ENCODE measurements at places on chromosomes 4 and X.
A peak's percentile ranks its signal among the peaks of the same experiment; 100 is the strongest.

GRCh38 chr4:91681544-91681943 is 622.2 kb upstream of the GRID2 start:
- no peak for DNase-seq

DNA sequence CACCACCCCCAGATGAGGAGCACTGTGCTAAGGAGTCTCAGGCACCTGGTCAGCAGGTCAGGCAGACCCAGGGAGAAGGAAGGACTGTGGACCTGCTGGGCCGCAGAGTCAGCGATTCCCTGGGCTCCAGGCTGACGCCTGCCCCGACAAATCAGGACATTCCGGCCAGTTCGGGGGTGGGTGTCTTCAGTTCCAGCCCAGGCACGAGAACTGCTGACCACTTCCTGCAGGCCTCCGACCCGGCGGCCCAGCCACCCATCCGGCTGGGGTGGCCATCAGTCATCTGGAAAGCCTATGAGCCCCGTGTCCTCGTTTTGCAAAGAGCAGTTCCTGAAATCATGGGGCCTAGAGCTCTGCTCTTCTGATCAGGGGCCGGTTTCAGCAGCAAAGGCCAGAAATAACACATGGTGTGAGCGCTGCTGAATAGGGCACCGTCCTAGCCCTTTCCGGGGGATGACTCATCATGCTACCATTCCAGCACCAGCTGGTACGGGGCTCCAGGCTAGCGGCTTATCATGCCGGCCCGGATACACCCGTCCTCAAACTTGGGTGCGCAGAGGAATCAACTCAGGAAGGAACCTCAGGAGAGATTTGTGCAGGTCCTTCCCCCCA is 7.8 kb upstream of the SH3TC1 start:
- DNase-seq: no peak

- no peak for DNase-seq
These were observed 1039.9 kb downstream of the GLUD2 start for GRCh38 chrX:122087341-122087740.

GRCh38 chrX:140822184-140822583 is 112.6 kb downstream of the LINC00632 start:
- no peak for DNase-seq

DNA sequence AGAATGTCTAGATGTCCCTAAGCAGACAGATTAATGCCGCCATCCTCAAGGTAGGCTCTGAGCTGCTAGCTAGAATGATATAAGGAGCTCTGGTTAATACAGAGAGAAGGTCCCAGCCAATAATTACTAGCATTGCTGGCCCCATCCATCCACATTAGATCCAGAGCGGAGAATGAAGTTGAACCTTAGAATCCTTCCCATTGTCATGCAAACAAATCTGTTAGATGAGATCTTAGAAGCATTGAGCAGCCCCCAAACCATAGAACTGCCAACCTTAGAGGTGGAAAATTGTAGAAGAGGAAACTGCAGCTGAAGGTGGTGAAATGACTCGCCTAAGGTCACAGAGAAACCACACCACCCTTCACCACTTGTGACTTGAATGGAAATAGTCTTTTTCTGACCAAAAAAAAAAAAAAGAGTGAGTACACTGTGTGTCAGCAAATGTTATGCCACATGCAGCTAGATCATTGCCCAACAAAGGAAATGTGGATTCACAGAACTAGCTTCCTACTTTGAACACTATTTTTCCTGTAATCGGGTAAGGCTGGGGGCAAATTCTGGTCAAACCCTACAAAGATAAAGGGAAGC is 162.1 kb downstream of the SMIM20 start:
- DNase-seq: no peak

GRCh38 chr4:176102414-176103063 is 36.9 kb downstream of the WDR17 start:
- DNase-seq: no peak

DNA sequence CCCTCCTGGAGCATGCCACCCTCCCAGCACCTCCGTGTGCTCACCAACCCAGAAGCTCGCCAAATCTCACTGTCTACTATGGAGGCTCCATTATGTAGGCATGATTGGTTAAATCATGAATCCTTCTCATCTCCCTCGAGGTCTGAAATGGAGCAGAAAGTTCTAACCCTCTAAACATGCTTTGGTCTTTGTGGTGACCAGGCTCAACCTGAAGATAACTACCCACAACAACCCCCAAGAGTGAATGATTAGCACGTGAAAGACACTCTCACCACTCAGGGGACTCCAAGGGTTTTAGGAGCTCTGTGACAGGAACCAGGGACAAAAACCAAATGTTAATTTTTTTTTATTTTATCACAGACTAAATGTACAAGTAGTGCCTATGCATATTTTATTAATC is 47.2 kb downstream of the APBB2 start:
- no peak for DNase-seq

DNA sequence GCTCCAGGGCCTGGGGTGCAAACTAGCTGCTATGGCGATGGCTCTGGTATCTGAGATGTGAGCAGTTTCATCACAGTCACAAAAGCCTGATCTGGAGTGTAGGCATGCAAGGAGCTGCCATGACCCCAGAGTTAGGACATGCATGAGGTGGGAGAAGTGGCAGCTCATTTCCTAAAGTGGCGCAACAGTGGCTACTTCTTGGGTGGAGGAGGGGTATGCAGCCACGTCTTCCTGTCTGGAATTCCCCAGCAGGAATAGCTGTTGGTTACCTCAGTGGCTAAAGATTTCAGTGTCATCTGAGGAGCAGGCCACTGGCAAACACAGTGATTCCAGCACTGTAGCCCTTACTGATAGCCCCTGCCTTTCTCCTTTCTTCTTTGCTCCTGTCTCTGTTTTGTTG is 1382.5 kb downstream of the C4orf33 start:
- no peak for DNase-seq

GRCh38 chrX:135543924-135544323 is 23.5 kb downstream of the INTS6L start:
- no peak for DNase-seq

- no peak for DNase-seq
These were observed 652.1 kb downstream of the ANKRD50 start for GRCh38 chr4:124060261-124060918.

GRCh38 chr4:113844369-113844768 is 82.8 kb upstream of the CAMK2D start:
- no peak for DNase-seq

DNA sequence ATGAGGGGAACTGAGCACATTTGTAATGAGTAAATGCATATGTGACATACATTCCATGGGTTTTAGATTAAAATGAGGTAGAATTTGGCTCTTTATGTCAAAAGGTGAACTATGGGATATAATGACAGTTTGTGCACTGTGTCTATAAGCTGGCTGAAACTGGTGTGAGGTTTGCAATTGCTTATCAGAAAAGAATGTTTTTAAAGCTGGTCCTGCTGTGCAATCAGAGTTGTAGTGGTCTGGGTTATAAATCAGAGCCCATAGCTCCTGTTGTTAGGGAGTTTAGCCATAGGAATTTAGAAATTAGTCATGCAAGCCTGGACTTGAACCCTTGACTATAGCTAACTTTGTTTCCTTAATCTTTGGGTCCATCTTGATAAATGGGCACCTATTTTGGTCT is 23.1 kb upstream of the GATB start:
- no peak for DNase-seq

DNA sequence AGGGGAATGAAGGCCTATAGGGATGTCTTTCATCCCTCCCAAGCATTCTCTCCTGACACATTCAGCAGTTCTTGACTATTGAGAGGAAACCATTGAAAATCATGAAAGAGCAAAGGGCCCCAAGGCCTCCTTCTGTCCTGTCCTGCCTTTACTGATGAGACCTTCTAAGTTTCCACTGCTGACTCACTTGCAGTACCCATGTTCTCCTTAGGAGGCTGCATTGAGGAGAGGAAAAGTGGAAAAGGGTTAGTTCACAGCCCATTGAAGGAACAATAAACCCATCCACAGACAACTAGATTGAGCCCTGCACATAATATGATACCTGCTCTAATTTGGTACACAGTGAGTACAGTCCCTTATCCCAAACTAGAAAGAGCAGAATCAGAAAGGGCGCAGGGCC is 115.1 kb upstream of the PNPLA4 start:
- DNase-seq: no peak

GRCh38 chrX:87582453-87582852 is 64.9 kb downstream of the KLHL4 start:
- no peak for DNase-seq

GRCh38 chr4:51831133-51831532 is 11.8 kb upstream of the DCUN1D4 start:
- peak; percentile 49 for DNase-seq

DNA sequence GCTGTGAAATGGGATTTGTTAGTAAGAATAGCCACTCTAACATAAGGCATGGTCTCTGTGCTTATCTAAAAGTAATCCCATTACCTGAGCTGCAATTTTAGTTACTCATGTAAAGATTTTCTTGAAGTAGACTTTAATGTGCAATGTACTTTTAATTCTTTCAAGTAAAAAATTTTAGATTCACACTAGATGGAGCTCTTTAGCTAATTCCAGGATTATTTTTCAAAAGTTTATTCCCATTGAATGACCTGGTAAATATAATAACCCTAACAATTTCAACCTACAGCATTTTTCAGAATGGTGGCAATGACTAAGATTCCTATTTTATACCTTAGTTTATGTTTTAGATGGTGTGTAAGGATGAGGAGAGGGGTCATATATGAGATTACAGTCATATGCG is 18.1 kb downstream of the USP38 start:
- DNase-seq: no peak

DNA sequence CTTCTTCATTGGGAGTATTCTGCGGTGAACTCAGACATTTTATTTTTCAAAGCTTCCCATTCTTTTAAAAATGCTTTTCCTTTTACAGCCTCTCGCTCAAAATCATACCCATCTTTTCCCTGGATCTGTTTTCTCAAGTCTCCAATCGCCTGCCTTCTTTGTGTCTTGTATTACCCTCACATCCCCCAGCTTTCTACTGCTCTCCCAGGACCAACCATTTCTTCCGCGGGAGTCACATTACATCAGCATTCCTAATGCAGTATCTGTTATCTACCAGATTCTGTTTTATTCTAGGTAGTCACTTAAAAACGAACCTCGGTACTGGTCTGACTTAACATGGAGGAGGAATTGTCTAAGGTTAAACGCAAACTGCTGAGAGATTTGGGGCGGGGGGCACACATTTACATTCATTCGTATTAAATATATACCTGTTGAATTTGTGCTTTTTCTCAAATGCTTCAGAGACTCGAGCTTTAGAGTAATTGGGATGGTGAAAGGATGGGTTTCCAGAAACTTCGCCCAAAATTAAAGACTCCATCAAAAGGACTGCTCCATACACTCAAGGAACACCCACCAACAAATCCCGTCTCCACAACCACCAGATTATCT is 493 bp upstream of the UCHL1 start:
- no peak for DNase-seq

GRCh38 chr4:76702440-76703122 is 195.4 kb downstream of the SOWAHB start:
- DNase-seq: no peak

DNA sequence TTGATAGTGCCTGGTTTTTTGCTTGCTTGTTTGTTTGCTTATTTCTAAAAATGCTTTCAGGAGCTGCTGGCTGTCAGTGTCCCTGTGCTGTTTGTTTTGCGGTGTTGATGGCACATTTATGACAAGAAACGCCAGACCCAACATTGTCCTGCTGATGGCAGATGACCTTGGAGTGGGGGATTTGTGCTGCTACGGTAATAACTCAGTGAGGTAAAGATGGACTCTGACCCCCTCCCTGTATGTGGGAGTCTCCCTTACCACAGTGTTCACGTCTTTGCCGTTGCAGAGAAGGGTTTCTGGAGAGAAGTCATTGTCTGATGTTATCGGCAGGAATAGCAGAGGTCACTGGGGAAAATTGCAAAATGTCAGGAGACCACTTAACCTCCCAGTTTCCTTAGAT is at the start of gene ARSH:
ARSH (plus strand) TSS at position 52 of the 400 bp plus-strand sequence; CDS start at position 119, 67 bp downstream.
- no peak for DNase-seq

GRCh38 chr4:37393889-37394288 is 149.3 kb downstream of the NWD2 start:
- no peak for DNase-seq

- no peak for DNase-seq
These were observed 31.8 kb downstream of the ATP2B3 start for GRCh38 chrX:153549231-153549630.

DNA sequence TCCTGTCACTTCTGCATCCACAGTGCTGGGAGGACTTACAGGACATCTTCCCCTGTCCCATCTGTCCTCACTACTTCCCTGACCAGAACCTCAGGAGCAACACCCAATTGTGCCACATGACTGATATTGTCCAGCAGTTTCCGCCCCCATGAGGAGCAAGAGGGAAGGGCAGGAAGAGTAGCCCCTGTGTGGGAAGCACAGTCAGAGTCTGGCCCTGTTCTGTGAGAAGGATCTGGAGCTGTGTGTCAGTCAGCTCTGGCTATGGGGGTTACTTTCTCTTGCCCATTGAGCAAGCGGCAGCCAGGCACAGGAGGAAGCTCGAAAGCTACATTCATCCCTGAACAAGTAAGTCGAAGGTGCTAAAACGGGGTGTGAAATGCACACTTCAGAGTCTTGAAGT is 14.8 kb upstream of the TRIM60 start:
- DNase-seq: no peak

DNA sequence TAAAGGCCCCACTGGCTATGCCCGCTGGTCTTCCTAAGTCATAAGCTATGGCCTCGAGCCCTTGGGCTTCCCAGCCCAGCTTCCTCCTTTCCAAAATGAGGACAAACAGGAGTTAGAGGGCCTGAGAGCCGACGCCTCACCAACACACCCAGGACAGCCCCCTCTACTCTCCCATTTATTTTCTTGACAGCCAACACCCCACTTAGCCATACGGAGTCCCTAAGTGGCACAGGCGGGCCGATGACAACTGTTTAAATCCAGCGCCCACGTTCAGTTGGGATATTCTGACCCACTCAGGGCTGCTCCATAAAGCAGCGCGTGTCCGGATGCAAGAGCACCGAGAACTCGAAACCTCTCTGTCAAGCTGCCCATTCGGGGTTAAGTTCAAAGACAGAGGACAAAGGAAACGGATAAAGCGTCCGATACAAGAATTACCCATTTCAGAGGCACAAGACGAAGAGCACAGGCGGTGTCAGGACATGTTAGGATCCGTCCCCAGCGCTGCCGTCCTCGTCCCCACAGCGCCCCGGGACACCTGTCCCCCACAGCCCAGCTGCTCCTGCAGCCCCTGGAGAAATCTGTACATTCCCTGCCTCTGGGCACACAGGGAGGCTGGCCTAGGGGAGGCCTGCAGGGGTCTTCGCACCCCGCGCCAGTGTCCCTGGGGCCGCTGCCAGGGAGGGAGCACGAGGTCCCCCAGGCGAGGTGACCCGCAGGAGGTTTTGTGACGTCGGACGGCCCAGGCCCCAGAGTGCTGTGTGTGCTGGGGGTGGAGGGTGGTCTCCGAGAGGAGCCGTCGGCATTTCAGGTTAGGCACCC is 1.2 kb downstream of the PRKX start:
- no peak for DNase-seq

- DNase-seq: no peak
These were observed 458.1 kb downstream of the KCTD8 start for GRCh38 chr4:43990551-43990950.

Measured in T-helper 1 cell (primary cell).